ENCODE measurements at places on chromosomes 7 and 10. TPM values are rescaled to one million over a fixed set of nuclear protein-coding genes. Genes with fewer than 3 reads are reported as not detected.
A peak's percentile ranks its signal among the peaks of the same experiment; 100 is the strongest.

SERPINE1 gene
- 0.23 TPM for total RNA-seq

GRCh38 chr10:113590581-113590980 is 37.7 kb downstream of the HABP2 start:
- no peak overlapping the region for H3K4me3 ChIP-seq
- no peaks in the 10 kb centered on the region for H3K4me1 ChIP-seq

- no peak for DNase-seq
- no peak overlapping the region for H3K27ac ChIP-seq
- H3K4me1 ChIP-seq: peaks cover 19% of the 10 kb centered on the region
- no peak overlapping the region for H3K4me3 ChIP-seq
Observed at GRCh38 chr7:22876986-22877729, 54.5 kb upstream of the TOMM7 start.

CALHM3 gene
- total RNA-seq: not detected

RAPGEF5 gene
- 0.82 TPM for total RNA-seq

- no peak for DNase-seq
- H3K36me3 ChIP-seq: peaks cover 57% of the 10 kb centered on the region
Observed at GRCh38 chr10:104002911-104003310, 36.0 kb downstream of the SLK start.

MSMB gene
- not detected for total RNA-seq

PSTK gene
- total RNA-seq: 3.4 TPM

- no peaks in the 10 kb centered on the region for H3K27me3 ChIP-seq
- H3K27ac ChIP-seq: no peak overlapping the region
- H3K4me1 ChIP-seq: no peaks in the 10 kb centered on the region
- DNase-seq: no peak
Observed at GRCh38 chr7:52423251-52423650, 612.2 kb upstream of the POM121L12 start.

TMEM176B gene
- 0.14 TPM for total RNA-seq

GRCh38 chr7:12954380-12955033 is 267.1 kb downstream of the ARL4A start:
- H3K27ac ChIP-seq: no peak overlapping the region
- no peak for DNase-seq
- peaks cover 2% of the 10 kb centered on the region for H3K27me3 ChIP-seq
- no peaks in the 10 kb centered on the region for H3K36me3 ChIP-seq

GRCh38 chr7:33849004-33849403 is 56.3 kb upstream of the BMPER start:
- no peak for DNase-seq
- H3K4me1 ChIP-seq: no peaks in the 10 kb centered on the region
- no peak overlapping the region for H3K27ac ChIP-seq
- no peak overlapping the region for H3K4me3 ChIP-seq
- H3K36me3 ChIP-seq: no peaks in the 10 kb centered on the region
- no peaks in the 10 kb centered on the region for H3K27me3 ChIP-seq

NEUROD6 gene
- total RNA-seq: not detected

GRCh38 chr10:86400705-86401587 is 34.4 kb upstream of the GRID1 start:
- H3K27me3 ChIP-seq: peaks cover 23% of the 10 kb centered on the region
- H3K27ac ChIP-seq: peak overlapping the region; percentile 94
- peak; percentile 63 for DNase-seq
- peaks cover 3% of the 10 kb centered on the region for H3K36me3 ChIP-seq

GRCh38 chr7:110105307-110105706 is 985.6 kb upstream of the LRRN3 start:
- H3K27ac ChIP-seq: no peak overlapping the region
- H3K4me3 ChIP-seq: no peak overlapping the region
- DNase-seq: no peak
- H3K4me1 ChIP-seq: no peaks in the 10 kb centered on the region

- no peaks in the 10 kb centered on the region for H3K36me3 ChIP-seq
- H3K4me3 ChIP-seq: no peak overlapping the region
- no peaks in the 10 kb centered on the region for H3K27me3 ChIP-seq
- H3K27ac ChIP-seq: no peak overlapping the region
Observed at GRCh38 chr7:126529254-126529653, 723.5 kb downstream of the GRM8 start.

TMEM176A gene
- total RNA-seq: not detected

DNA sequence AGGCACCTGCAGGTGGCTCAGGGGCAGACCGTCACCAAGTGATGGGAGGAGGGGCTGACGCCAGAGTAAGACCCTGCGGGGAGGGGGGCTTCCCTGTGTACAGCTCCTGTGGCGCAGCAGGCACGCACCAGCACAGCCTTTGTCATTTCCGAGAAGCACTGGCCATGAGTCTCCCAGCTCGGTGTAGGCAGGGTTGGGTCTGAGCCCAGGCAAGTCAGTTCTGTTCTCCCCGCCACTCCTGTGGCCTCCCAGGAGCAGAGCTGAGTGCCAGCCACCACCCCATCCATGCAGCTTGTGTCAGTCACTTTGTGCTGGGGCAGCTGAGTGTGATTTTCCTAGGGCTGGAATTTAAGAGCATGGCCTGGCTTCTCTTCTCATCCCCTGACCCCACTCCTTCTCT is 13.2 kb downstream of the CPSF4 start:
- H3K4me3 ChIP-seq: no peak overlapping the region
- H3K4me1 ChIP-seq: no peaks in the 10 kb centered on the region
- no peaks in the 10 kb centered on the region for H3K27me3 ChIP-seq
- H3K36me3 ChIP-seq: peaks cover 68% of the 10 kb centered on the region
- no peak for DNase-seq

DNA sequence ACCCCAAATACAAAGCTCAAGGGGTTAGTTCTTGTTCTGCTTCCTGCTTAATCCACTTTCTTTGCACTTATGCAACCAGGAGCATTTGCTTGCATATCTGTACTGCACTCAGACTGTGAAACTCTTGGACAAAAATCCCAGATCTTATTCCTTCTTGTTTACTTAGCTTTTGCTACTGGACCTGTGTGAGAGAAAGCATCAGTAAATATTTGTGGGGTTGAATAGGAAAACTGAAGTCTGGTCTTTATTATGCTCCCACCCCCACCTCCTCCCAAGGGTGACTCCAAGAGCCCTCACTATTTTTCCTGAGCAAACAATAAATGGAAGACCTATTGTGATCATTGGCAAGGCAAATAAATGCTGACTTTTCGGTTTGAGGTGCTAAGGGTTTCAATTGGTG is 57.1 kb upstream of the VSTM2A start:
- H3K27ac ChIP-seq: no peak overlapping the region
- H3K27me3 ChIP-seq: no peaks in the 10 kb centered on the region
- H3K36me3 ChIP-seq: no peaks in the 10 kb centered on the region
- H3K4me3 ChIP-seq: no peak overlapping the region

TBATA gene
- not detected for total RNA-seq

- H3K4me3 ChIP-seq: no peak overlapping the region
- no peaks in the 10 kb centered on the region for H3K4me1 ChIP-seq
- peaks cover 9% of the 10 kb centered on the region for H3K27me3 ChIP-seq
- no peaks in the 10 kb centered on the region for H3K36me3 ChIP-seq
- no peak for DNase-seq
Observed at GRCh38 chr7:156460858-156461627, 179.5 kb upstream of the RNF32 start.

UCMA gene
- total RNA-seq: not detected

DNA sequence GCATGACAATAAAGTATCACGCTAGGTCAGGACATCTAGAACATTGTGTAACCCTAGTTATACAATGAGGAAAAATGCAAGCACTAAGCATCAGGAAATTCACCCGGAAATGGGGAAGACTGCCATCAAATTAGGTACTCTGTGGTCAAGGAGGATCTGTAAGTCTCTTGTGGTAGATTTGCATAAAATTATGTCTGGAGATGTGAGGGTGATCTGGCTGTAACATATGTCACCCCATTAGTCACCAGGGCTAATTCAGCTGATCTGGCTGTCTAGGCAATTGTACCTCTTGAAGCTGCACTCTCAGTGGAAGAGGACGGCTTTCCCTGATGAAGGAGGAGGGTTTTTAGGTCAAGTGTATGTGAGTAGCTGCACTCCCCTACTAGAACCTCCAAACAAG is 14.8 kb downstream of the AKR1D1 start:
- no peaks in the 10 kb centered on the region for H3K27me3 ChIP-seq
- no peaks in the 10 kb centered on the region for H3K36me3 ChIP-seq
- H3K4me3 ChIP-seq: no peak overlapping the region
- no peak for DNase-seq
- H3K4me1 ChIP-seq: no peaks in the 10 kb centered on the region
- no peak overlapping the region for H3K27ac ChIP-seq

SPDYE9 gene
- total RNA-seq: not detected

GRCh38 chr10:122727426-122727825 is 27.8 kb upstream of the C10orf120 start:
- no peaks in the 10 kb centered on the region for H3K4me1 ChIP-seq
- peaks cover 3% of the 10 kb centered on the region for H3K27me3 ChIP-seq
- no peak overlapping the region for H3K27ac ChIP-seq
- H3K4me3 ChIP-seq: no peak overlapping the region

FGF8 gene
- not detected for total RNA-seq

DNA sequence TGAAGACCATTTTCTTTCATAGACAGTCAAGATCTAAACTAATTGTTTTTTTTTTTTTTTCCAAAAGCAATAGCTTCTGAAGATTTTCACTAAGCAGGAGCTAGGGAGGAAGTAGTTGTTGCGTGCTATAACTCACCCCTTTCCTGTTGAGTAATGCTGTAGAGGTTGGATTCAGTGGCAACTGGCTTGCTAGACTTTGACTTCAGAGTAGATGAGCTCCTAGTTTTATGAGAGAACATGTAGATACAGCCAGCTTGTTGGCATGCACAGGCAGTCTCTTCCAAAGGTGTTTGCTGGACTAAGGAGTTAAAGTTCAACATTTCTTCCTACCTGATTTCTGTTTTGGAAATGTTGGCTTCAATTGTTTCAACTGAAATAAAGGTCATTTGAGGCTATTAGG is 66.2 kb upstream of the MXI1 start:
- H3K4me1 ChIP-seq: peaks cover 41% of the 10 kb centered on the region
- DNase-seq: no peak
- H3K27ac ChIP-seq: no peak overlapping the region
- peaks cover 23% of the 10 kb centered on the region for H3K27me3 ChIP-seq

DNA sequence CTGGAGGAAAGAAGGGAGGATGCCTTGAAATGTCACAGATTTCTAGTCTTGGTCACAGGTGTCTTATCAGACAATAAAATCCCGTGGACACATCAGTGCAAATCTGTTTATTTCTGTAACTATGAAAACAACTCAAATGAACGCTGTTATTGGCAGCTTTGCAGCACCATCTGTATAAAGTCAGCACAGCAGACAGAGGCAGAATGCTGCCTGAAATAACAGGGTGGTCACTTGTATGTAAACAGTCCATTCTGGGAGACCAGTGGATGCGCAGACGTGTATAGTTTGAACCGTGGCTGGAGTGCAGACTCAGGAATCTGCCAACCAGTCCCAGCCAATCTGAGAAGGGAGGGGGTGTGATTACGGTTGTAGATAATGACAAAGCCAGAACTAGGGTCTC is 54.8 kb downstream of the SEC23IP start:
- DNase-seq: no peak
- H3K4me3 ChIP-seq: no peak overlapping the region
- no peaks in the 10 kb centered on the region for H3K4me1 ChIP-seq
- H3K27me3 ChIP-seq: no peaks in the 10 kb centered on the region
- no peak overlapping the region for H3K27ac ChIP-seq
- peaks cover 8% of the 10 kb centered on the region for H3K36me3 ChIP-seq

DNA sequence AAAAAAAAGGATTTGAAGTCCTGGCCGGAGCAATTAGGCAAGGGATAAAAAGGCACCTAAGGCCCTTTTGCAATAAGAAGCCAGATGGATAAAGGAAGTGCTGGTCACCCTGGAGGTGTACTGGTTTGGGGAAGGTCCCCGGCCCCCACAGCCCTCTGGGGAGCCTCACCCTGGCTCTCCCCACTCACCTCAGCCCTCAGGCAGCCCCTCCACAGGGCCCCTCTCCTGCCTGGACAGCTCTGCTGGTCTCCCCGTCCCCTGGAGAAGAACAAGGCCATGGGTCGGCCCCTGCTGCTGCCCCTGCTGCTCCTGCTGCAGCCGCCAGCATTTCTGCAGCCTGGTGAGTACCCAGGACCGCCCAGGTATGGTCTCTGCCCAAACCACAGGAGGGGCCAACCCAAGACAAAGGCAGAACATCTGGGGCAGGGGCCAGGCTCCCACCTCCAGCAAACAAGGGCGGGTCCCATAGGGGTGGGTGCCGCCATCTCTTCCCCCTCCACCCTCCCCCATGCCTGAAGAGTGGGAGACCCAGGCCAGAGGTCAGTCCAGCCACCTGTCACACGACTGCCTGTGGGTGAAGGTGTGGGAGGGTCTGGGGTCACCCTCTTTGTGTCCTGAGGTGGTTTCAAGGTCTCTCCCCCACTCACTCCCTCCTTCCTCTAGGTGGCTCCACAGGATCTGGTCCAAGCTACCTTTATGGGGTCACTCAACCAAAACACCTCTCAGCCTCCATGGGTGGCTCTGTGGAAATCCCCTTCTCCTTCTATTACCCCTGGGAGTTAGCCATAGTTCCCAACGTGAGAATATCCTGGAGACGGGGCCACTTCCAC is at the start of gene PILRB:
PILRB (plus strand) TSS at position 91 of the 830 bp plus-strand sequence; CDS start at position 277, 186 bp downstream.
- peaks cover 4% of the 10 kb centered on the region for H3K4me1 ChIP-seq
- no peaks in the 10 kb centered on the region for H3K27me3 ChIP-seq
- H3K36me3 ChIP-seq: peaks cover 69% of the 10 kb centered on the region
- no peak within 1 kb of the TSS for H3K27ac ChIP-seq

DNA sequence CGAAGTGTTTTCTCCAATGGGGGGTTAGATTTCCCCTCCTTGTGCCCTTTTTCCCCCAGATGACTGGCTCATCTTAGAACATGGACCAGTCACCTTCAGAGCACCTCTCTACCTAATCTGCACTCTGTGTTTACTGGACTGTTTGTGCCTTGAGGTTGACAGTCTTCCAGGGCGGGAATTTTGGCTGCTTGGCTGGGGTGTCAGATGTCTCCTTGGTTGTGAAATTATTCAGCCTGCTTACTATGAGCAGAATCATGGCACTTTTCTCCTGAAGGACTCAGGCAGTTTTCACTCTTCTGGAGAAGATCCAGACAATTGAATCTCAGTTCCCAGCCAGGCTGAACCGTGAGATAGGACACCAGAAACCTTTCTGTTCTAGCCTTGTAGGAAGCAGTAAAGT is 60.3 kb upstream of the NFKB2 start:
- H3K4me3 ChIP-seq: no peak overlapping the region
- H3K27me3 ChIP-seq: no peaks in the 10 kb centered on the region
- H3K27ac ChIP-seq: no peak overlapping the region

SMO gene
- total RNA-seq: 0.64 TPM

DNA sequence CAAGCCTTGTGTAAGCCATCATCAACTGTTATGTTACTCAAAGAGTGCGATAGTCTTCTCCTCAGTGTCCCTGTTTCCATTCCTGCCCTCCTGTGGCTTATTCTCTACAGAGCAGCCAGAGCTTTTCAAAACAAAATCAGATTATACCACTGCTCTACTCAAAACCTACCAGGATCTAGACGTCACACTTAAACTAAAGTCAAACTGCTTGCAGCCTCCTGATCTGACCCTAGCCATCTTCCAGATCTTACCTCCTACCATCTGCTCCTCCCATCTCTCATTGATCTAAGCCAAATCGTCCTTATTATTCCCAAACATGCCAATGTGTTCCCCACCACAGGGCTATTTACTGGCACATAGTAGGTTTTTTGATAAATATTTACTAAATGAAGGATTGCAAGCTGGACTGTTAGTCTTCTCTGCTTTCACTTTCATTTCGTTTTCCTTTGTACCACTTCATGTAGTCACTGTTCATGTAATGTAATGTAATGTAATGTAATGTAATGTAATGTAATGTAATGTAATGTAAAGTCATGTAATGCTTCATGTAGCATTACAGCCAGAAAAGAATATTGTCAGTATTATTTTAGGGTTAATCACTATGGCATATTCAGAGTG is 116.1 kb downstream of the GPR37 start:
- H3K27ac ChIP-seq: no peak overlapping the region
- no peaks in the 10 kb centered on the region for H3K27me3 ChIP-seq
- no peak for DNase-seq
- peak overlapping the region; percentile 37 for H3K4me3 ChIP-seq

GRCh38 chr7:88546808-88547207 is 212.7 kb upstream of the ZNF804B start:
- H3K27me3 ChIP-seq: no peaks in the 10 kb centered on the region
- H3K4me1 ChIP-seq: no peaks in the 10 kb centered on the region
- DNase-seq: no peak
- H3K4me3 ChIP-seq: no peak overlapping the region

NCAPG2 gene
- total RNA-seq: 101 TPM

All from activated T-helper 2 cell treated with anti-CD3 and anti-CD28 coated beads, Interferon-gamma antibody, Interleukin-2, Interleukin-4, amounts not matched to agents 10 μg/mL and 5 μg/mL and 100 μg/mL, durations not matched to agents 14 hours and 24 hours and 36 hours (primary cell).